Endodermal cell (in vitro differentiated cells): ENCODE measurements at places on chromosomes 3 and 15. TPM values are rescaled to one million over a fixed set of nuclear protein-coding genes. Genes with fewer than 3 reads are reported as not detected.

GRCh38 chr15:36982430-36982829 is 117.9 kb downstream of the MEIS2 start:
- peaks cover 6% of the 10 kb centered on the region for H3K4me1 ChIP-seq
- no peaks in the 10 kb centered on the region for H3K36me3 ChIP-seq
- no peak overlapping the region for H3K27ac ChIP-seq
- H3K4me3 ChIP-seq: no peak overlapping the region
- no peaks in the 10 kb centered on the region for H3K27me3 ChIP-seq

DNA sequence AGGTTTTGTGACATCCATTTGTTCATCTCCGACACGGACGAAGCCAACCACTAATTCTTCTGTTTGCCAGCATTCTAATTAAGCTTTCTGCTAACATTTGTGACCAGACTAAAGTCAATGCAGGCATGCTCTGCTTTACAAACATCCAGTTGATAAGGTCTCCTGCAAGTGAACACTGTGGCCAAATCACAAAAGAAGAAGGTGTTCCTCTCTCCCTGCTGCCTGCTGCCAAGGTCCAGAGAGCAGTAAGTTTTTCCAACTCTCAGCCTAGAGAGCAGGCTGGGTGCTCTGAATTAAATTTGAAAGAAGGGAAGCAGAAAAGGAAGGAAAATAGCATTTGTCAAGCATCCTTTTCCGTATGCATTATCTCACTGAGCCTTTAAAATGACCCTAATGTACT is 133.6 kb downstream of the ATP8B4 start:
- H3K27me3 ChIP-seq: no peaks in the 10 kb centered on the region
- H3K36me3 ChIP-seq: no peaks in the 10 kb centered on the region
- no peak for DNase-seq
- H3K4me1 ChIP-seq: peaks cover 14% of the 10 kb centered on the region
- H3K27ac ChIP-seq: no peak overlapping the region

DNA sequence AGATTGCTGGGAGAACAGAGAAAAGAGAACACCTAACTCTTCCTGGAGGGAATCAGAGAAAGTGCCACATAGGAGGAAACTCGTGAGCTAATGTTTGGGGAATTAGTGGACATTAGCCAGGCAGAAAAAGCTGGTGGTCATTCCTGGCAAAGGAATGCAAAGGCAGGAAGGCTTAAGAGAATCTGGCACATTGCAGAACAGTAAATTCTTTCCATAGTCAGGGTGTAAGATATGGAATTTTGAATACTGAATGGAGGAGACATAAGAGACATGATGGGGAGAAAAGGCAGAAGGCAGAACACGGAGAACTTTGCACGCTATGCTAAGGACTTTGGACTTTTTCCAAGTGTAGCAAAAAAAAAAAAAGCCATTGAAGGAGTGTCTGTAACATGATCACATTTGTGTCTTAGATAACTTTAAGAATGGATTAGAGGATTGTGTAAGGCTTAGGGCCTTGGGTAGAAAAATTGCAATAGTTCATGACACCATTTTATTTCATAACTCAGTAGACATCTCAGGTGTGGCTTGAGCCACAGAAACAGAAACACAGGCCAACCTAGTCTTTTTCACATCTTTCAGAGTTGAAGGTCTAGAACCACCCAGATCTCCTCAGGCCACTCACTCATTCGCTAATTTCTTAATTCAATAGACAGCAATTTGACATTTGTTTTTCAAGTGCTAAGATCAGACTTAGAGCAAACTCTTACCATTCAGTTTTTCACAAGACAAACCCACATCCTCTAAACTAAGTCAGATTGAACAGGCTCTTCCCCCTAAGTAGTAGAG is 31.2 kb upstream of the CCDC80 start:
- H3K4me3 ChIP-seq: no peak overlapping the region
- no peaks in the 10 kb centered on the region for H3K27me3 ChIP-seq
- H3K27ac ChIP-seq: no peak overlapping the region
- DNase-seq: no peak
- no peaks in the 10 kb centered on the region for H3K4me1 ChIP-seq

DNA sequence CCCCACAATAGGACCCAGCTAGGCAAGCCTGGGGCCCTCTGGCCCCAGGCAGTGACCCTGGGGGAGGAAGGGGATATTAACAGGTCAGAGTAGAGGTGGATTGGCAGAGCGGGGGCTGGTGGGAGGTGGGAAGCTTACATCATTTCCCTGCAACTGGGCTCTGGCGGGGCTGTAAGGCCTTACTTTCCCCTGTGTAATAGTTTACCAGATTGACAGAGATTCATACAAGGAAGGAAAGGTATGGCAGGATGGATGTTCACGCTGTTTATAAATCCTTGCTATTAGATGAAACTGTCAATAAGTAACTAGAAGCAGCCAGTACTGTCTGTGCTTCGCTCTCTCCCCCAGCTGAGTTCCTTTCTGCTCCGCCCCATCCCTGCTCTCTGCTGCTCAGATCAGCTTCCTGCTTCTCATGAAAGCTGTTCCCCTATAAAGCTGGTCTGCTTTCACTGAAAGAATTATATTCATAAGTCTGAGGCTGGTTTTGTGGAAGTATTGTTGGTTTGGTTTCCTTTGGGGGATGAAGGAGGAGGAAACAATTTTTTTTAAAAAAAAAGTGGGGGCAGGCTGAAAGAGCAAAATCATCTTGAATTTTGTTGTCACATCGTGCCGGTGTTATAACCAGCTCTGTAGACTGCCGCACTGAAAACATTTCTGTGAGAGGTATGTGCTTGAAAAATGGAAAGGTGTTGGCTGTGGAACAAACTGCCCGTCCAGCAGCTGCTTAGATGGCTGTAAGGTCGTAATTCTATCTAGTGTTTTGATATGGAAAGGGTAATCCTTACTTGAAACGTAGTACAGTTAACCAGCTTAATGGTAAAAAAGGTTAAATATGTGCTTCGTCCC is 76.4 kb downstream of the BBX start:
- H3K4me1 ChIP-seq: peaks cover 5% of the 10 kb centered on the region
- peak; percentile 79 for DNase-seq
- H3K36me3 ChIP-seq: peaks cover 18% of the 10 kb centered on the region
- H3K4me3 ChIP-seq: peak overlapping the region; percentile 55
- H3K27ac ChIP-seq: peak overlapping the region; percentile 88

MED12L gene
- 16.6 to 36.0 TPM (median 28.9 TPM) in 3 replicates for total RNA-seq
